OCI-LY7 (cell line): ENCODE measurements at places on chromosomes 2 and 18.

GRCh38 chr18:532632-533031 is 32.1 kb upstream of the COLEC12 start:
- no peak for DNase-seq

DNA sequence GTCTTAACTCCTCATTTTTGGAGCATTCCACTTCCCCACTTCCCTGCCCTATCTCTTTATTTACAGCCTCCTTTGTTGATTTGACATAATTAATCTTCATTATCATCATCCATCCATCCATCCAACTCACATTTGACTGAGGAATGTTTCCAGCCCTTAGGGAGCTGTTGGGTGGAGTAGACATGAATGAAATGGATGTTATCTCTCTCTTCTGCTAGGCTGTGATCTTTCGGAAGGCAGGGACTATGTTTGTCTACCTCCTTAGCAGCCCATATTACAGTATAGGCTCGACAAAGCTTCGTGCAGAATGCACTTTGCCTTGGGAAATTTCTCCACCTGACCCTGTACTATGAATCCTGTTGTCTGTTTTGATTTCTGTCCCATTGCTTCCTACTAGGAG is 7.7 kb upstream of the EFEMP1 start:
- DNase-seq = no peak

- no peak for DNase-seq
These were observed 369.3 kb upstream of the KCNH7 start for GRCh38 chr2:163207693-163208370.

DNA sequence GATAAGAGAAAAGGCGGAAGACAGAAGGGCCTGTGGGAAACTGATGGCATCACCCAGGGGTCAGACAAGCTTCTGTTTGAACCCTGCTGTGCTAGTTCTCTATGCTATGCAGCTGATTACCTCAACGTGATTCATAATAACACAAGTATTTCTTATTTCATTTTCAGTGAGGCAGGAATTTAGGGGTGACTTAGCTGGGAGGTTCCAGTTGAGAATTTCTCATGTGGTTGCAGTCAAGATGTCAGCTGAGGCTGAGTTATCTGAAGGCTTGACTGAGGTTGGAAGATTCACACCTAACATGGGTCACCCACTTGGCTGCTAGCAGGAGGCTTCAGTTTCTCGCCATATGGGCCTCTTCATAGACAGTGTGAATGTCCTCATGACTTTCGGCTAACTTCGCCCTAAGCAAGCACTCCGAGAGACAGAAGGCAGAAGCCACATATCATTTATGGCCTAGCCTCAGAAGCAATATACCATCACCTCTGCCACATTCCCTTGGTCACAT is 34.0 kb upstream of the TMEM131 start:
- no peak for DNase-seq

DNA sequence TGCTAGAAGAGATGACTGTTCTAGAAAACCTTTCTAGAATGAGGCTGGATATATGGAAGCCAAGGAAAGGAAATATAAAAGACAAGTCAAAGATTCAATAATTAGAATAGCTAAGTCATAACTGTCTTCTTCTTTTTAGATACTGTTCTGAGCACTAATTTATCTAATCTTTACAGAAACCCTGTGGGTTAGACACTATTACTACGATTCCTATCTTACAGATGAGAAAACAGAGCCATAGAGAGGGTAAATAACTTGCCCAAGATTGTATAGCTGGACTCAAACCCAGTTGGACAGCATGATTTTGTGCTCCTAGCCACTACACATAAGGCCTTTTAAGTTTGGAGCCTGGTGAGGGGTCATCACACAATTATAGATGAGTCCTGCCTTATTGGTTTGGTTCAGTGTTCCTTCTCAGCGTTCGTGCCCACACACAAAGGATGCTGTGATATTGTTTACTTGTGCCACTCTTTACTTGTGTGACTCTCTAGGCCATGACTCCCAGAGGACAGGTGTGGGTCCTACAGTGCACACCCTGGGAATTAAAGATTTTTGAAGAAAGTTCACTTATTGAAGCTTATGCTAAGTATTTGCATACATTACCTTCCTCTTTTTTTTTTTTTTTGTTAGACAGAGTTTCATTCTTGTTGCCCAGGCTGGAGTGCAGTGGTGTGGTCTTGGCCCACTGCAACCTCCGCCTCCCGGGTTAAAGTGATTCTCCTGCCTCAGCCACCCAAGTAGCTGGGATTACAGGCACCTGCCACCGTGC is 153.7 kb downstream of the PRKCE start:
- no peak for DNase-seq

GRCh38 chr18:1578505-1578904 is 673.8 kb downstream of the ADCYAP1 start:
- DNase-seq = no peak

DNA sequence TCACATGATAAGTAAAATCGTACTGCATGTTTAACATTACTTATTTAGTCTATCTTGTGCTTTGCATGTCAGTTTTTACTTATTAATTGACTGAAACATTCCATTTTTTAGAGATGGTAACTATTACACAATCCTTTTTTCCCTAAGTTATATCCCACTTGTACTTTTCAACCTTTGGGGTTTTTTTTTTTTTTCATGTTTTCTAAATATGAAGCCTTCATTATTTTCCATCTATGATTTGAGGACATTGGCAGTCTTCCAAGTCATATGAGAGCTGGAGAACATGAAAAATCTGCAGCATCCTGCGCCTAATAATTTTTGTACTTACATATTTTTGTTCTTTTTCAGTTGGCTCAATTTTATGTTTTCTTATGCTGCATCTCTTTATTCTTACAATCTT is 113.9 kb downstream of the MYO1B start:
- no peak for DNase-seq

DNA sequence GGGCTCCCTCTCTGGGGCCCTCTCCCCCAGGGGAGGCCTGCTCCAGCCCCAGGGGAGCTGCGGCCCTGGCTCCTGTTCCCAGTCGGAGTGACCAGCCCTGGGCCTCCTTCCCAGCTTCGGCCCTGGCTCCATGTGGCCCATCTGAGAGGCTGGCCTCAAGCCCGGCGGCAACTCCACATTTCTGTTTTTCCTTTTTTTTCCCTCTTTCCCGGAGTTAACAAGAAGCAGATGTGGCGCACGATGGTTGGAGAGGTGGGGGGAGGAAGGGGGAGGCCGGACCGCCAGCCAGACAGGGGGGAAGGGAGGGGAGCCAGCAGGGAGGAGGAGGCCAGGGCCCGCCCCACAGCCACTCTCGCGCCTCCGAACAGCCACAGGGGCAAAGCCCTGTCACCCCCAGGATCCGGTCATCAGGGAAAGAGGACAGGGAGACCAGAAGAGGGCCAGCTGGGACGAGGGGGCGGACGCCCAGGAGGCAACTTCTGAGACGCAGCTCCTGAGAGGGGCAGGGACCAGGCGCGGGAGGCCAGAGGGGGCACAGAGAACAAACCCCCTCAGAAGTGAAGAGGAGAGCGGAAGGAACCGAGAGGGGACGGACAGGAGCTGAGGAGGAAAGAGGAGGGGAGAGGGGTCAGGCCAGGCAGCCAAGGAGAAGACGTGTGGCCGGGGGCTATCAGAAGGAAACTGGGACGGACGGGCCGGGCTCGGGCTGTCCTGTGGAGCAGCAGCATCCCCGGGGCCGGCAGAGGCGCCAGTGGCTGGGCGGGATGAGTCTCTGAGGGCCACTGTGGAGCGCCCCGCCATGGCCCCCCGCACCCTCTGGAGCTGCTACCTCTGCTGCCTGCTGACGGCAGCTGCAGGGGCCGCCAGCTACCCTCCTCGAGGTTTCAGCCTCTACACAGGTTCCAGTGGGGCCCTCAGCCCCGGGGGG is at the start of gene EMILIN1:
EMILIN1 (plus strand) TSS at position 349 of the 928 bp plus-strand sequence; CDS start at position 800, 451 bp downstream.
- no peak for DNase-seq

GRCh38 chr18:13615432-13615861 is 110.9 kb downstream of the FAM210A start:
- peak; percentile 17 for DNase-seq

- no peak for DNase-seq
These were observed 54.5 kb downstream of the ZDBF2 start for GRCh38 chr2:206328974-206329373.

GRCh38 chr18:70121842-70122241 is 83.6 kb downstream of the RTTN start:
- DNase-seq = no peak

GRCh38 chr2:37168217-37168981 is 11.6 kb upstream of the EIF2AK2 start:
- DNase-seq = peak; percentile 60

- no peak for DNase-seq
These were observed 57.7 kb downstream of the ARHGEF4 start for GRCh38 chr2:130894326-130894942.

DNA sequence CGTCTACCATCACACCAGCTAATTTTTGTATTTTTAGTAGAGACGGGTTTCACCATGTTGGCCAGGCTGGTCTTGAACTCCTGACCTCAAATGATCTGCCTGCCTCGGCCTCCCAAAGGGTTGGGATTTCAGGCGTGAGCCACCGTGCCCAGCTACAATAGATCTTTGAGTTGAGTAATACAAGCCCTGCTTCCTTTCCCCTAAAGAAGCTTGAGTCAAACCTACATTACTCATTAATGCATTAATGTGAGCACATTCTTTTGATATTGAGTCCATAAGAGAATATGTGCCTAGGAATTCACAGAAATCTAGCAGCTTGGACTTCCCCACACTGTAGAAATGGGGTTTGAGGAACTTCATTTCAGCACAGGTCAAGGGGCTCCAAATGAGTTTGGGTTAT is 39.6 kb downstream of the PSMG2 start:
- no peak for DNase-seq

GRCh38 chr2:120685974-120686297 is 49.7 kb upstream of the GLI2 start:
- DNase-seq = no peak

GRCh38 chr2:101842471-101842870 is 145.0 kb downstream of the MAP4K4 start:
- DNase-seq = no peak

GRCh38 chr2:46187112-46187618 is 110.0 kb upstream of the EPAS1 start:
- DNase-seq = no peak

DNA sequence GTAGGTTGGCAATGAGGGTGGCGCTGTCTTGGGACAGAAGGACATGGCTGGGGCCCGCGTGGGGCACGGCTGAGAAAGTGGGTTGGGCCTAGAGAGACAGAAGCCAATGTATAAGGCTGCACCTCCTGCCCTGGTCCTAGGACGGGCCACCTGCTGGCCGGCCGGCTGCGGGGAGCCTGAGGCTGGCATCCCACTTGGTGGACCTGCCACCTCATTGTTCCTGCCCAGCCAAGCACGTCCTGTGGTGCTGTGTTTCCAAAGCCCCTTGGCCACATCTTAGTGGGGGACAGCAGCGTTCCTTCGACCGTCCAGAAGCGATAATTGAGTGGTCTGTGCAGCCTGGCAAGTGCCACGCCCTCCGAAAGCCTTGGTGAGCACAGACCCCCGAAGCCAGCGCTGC is 223.9 kb downstream of the LDLRAD4 start:
- no peak for DNase-seq

- DNase-seq = no peak
These were observed 35.9 kb upstream of the POMC start for GRCh38 chr2:25204190-25204838.

DNA sequence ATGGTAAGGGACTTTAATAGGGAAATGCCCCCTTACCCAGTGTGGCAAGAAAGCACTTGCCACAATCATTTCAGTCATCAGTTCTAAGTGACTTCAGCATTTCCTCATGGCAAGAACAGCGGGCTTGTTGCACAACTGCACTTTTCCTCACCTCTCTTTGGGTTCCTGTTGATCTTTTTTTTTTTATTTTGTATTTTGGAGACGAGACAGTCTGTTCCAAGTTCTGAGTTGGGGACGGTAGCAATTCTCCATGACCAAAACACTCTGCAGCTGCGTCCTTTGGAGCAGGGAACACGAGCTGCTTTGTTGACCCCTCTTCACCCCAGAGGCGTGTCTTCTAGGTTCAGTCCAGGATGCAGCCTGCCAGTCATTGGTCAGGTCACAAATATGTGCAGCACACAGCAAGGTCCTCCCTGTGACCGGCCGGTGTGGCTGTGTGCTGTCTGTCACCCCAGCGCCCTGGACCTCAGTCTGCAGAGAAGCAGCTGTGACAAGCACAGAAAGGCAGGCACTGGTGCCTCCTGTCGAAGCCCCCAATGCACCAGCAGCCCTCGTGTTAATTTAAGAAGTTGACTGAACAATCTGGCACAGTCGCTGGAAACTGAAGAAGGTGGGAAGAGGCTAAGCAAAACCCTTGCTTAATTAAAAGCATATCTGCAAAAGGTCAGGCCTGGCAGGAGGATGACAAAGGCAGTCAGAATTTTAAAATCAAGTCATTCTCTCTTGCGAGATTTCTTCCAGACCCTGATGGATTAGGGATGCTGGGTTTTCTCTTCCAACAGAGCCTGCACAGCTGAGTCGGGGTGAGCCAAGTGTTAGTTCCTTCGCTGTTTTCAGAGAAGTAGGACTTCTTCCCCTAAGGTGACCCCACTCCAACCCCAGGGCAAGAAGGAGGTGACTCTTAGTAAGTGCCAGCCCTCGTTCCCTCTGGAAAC is 96.7 kb upstream of the COPS8 start:
- no peak for DNase-seq
